Natural killer cell (primary cell): ENCODE measurements at places on chromosomes 3 and 15. TPM values are rescaled to one million over a fixed set of nuclear protein-coding genes. Genes with fewer than 3 reads are reported as not detected.

Gene UNC13C
- total RNA-seq = not detected

Gene RARB
- not detected for total RNA-seq

DNA sequence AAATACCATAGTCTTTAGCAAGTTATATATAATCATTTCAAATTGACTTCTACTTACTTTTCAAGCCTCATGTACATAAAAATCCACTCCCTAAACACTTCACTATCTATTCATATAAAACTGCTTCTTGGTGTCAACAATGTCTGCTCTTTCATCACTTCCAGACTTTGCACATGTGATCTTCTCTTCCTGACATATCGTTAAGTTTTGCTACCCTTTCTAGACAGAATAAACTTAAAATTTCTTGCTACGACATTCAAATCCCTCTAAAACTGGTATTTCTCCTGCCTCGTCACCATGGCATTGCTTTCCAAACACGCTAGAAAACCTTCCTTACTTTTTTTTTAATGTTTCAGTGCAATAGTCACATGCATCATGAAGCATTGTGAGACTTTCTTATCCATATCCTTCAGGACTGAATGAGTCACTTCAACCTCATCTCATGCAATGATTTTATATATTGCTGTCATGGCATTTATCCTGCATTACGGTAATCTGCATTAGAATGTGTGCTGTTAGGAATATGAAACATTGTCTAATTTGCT, 122.8 kb downstream of the GMNC start:
- DNase-seq = no peak

Gene FOXL2
- total RNA-seq = not detected

GRCh38 chr3:184262764-184263179, 1.4 kb upstream of the CAMK2N2 start:
- no peak for DNase-seq

Gene PRICKLE2
- total RNA-seq = 1.8 TPM

DNA sequence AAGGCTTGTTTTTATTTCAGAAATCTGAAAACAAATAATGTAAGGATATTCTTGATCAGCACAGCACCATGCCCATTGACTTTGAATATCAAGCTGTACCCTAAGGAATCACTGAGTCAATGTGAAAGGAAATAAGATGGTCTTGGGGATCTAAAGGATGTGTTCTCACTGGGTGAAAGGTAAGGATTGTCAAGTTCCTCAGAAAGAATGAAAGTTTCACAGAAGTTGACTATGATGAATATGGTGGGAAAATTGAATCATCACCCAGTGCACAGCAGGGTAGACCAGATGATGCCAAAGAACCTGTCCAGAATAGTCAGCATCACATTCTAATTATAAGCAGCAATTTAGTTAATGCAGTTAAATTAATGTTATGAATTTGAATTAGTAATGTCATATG, 16.2 kb downstream of the ERC2 start:
- DNase-seq = no peak

Gene KLF15
- total RNA-seq = 0.36 TPM

DNA sequence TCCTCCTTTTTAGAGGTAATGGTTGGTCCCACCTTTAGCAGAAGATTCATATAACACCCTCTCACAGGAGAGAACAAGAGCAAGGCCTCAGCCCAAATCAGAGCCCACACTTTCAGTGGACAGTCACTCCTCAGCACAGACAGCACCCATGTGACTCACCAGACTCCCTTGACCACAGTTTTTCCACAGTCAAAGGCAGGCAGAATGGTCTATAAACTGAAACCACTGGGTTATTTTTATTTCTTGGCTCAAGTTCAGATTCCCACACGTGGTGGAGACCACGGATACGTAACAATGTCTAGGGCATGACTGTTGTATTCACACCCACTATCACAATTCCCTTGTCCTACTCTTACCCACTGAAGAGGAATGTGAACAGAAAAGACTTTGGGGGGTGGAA, 237.8 kb upstream of the UBE2E1 start:
- DNase-seq = no peak

DNA sequence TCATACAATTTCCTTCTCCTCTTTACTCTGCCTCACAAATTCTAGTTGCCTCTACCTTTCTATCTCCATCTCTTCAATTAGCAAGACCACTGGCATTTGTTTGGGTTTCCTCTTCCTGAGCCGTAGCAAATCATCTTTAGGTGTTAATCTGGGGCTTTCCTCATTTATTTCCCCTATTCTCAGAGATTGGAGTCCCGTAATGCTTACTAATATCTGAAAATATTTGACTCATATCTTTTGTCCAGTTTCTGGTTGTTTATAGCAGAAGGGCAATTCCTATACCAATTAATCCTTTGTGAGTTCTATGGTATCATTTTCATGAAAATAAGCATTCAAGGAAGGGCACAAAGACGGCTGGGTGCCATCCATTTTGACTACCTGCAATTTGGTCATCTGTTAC, 103.7 kb downstream of the NR2E3 start:
- no peak for DNase-seq

DNA sequence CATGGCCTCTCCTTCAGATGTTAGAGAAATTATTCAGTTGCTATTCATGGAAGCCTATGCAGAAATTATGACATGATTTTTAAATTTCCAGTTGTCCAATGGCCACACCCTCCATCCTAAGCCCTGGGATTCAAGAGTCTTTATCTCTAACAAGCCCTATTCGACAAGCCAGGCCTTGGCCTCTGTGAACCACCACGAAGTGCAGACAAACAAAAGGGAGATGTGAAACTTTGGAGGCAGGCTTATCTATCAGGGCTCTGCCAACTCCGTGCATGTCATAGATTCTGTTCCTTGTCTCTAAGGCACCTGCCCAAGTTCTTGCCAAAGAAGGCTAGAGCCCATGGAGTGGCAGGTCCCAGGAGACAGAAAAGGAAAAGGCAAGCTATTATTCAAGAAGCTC, 212.4 kb upstream of the ADAMTS9 start:
- DNase-seq = no peak
